Activated CD4-positive, CD25-positive, alpha-beta regulatory T cell (primary cell): ENCODE measurements at places on chromosomes 2 and 18.

DNA sequence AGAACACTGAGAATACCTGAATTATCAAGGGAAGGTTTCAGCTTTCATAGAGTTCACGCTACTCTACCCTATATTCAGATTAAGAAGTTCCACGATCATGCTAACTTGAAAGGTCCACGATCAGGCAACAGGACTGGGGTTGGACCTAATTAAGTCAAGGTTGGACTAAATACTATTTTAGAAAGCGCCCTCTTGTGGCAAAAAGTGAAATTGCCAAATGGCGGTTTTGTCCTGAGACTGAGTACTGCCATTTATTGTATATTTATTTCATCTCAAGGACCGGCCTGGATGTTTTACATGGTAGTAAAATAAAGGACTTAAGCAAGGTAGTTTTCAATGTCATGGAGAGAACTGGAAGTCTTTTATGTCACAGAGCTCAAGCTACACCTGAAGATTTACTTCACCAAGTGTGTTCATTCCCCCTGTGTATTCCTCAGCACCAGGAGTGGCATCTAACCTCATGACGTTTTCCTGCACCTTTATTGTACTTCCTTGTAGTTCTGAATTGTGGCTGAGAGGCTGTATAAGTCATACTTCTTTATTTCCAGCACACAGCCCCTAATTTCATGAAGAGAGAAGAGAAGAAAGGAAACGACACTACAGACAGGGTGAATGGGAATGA lies 56.8 kb downstream of the SRD5A2 start:
- peak; percentile 2 for DNase-seq

GRCh38 chr2:173818285-173818684 lies 146.9 kb downstream of the SP3 start:
- no peak for DNase-seq

- no peak for DNase-seq
These were observed 19.2 kb upstream of the ASB1 start for GRCh38 chr2:238407566-238407965.

DNA sequence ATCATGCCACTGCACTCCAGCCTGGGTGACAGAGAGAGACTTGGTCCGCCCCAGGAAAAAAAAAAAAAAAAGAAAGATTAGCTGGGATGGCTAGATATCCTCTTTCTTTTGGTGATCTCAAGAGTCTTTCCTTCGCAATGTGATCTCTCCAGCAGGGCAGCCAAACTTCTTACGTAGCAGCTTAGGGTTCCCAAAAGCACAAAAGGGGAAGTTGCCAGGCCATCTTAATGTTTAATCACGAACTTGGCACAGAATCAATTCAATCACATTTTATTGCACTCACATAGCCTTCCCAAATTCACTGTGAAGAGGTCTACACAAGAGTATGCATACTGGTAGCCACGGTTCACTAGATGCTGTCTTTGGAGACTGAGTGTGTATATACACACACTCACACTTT lies 53.1 kb downstream of the VIL1 start:
- DNase-seq, result no peak

DNA sequence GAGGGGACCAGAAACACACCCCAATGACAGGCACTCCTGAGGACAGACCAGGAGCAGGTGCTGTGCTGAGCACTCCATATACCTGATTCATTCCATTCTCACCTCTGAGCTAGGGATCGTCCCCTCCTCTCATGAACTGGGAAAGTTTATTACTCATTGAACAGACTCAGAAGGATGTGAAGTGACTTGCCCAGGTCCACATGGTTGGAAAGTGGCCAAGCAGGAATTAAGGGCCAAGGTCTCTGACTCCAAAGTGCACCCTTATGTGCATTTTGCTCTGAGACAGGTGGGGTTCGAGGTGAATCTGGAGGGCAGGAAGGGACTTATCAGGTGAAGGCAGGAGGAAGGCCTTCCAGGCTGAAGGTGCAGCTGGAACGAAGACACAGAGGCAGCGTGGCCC lies 25.1 kb upstream of the PLB1 start:
- no peak for DNase-seq

DNA sequence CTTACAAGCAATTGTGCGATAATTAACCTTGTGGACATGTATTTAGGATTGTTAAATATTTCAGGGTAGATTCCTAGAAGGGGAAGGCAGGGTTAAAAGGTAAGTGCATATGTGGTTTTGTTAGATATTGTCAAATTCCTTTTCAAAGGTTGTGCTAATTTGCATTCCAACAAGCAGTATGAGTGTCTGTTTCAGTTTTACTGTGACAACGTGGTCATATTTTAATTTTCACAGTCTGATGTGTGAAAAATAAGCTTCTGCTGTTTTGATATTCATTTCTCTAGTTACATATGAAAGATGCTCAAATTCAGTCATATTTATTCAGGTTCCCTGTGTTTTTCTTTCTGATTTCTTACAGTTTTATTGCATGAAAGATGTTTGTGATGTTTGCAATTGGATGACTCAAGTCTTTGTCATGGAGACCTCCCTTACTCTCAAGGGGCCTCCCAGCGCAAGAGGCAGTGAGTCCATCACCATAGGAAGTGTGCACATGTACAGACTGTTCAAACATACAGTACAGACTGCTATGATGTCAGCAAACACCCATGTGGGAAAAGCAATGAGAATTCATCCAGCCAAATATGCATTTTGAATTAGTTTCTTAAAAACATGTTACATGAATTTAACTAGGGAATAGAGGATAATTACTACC lies 310.8 kb downstream of the GALR1 start:
- DNase-seq, result no peak

DNA sequence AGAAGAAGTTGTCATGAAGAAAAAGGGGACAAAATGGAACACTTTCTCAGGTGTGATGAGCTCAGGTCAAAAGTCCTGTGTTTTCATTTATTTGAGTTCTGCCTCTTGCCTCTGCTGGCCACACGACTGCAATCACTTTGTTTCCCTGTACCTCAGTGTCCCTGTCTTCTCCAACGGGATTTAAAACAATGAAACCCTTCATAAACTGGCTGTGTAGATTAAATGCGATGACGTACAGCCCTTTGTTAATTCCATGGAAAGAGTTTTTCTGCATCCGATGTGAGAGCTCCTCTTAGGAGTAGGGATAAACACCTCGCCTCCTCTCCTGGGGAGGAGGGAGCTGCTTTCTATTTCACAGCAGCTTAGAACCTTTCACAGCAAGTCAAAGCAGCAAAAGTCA lies 51.5 kb upstream of the CNGA3 start:
- DNase-seq, result no peak

DNA sequence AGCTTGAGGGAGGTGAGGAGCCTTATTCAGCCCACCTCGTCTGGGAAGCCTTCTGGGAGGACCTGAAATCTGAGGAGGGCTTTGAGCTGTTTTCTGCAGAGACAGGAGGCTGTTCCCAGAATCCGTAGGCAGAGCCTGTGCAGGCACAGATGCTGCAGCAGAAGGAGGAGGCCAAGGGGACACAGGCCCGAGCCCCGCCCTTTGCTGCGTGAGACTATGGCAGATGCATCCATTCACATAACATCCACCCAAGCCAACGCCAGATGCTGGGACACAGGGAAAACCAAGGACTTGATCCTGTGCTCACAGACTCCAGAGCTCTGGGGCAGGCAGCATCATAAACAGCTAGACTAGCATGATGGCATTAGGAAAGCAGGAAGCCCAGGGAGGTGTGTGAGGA lies 98.2 kb downstream of the KCNF1 start:
- no peak for DNase-seq

DNA sequence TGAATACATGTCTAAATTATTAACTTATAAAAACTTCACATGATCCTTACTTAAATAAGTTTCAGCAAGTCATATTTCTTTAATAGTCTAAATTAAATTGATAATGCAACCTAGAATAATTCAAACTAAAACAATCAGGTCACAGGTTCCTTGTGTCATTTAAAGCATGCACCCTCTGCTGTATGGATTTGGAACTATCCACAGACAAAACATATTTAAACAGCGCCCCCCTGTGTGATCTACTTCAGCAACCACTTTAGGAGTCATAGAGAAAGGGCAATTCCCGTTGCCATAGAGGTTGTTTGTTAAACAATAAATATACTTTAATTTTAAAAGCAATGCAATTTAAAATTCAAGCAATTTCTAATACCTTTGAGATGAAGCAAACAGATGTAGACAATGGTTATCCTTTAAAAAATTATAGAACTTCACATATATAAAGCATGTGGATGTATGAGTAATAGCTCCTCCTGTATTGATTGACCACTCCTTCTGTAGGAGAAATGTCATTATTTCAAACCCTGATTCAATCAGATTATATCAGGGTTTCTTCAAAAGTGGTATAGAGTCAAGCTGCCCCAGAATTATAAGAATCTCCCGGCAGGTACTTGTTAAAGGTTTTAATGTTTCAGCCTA lies 21.2 kb downstream of the GRB14 start:
- DNase-seq, result no peak
